ENCODE measurements at places on chromosomes 6 and 20. TPM values are rescaled to one million over a fixed set of nuclear protein-coding genes. Genes with fewer than 3 reads are reported as not detected.

The ATXN1 gene
- 14.2 TPM for polyA plus RNA-seq

The ADGRF5 gene
- polyA plus RNA-seq = 3.8 TPM

The DDAH2 gene
- 189 TPM for polyA plus RNA-seq

The CST3 gene
- 1,561 TPM for polyA plus RNA-seq

The WTAP gene
- polyA plus RNA-seq = 83.8 TPM

The HRH3 gene
- polyA plus RNA-seq = not detected

The GMPR gene
- polyA plus RNA-seq = 33.3 TPM

The GRIK2 gene
- polyA plus RNA-seq = not detected

The EDN1 gene
- 3.3 TPM for polyA plus RNA-seq

The CDYL gene
- polyA plus RNA-seq = 9.9 TPM

The CPXM1 gene
- 0.23 TPM for polyA plus RNA-seq

The TSBP1 gene
- not detected for polyA plus RNA-seq

The SNHG17 gene
- polyA plus RNA-seq = 32.0 TPM

The PRELID3B gene
- polyA plus RNA-seq = 19.5 TPM

The SLC22A16 gene
- polyA plus RNA-seq = 0.38 TPM

The DUSP15 gene
- 31.7 TPM for polyA plus RNA-seq

The IL20RA gene
- polyA plus RNA-seq = not detected

The RSPO3 gene
- not detected for polyA plus RNA-seq

The PNPLA1 gene
- polyA plus RNA-seq = not detected

The BNIP5 gene
- not detected for polyA plus RNA-seq

The MAP7 gene
- 5.3 TPM for polyA plus RNA-seq

The KCNG1 gene
- not detected for polyA plus RNA-seq

The SCRT2 gene
- polyA plus RNA-seq = not detected

The COL21A1 gene
- 67.0 TPM for polyA plus RNA-seq

The HEBP2 gene
- polyA plus RNA-seq = 22.8 TPM

The CRYBG1 gene
- polyA plus RNA-seq = 0.41 TPM

The LY6G6D gene
- polyA plus RNA-seq = not detected
